ENCODE measurements at places on chromosomes 13 and 19. TPM values are rescaled to one million over a fixed set of nuclear protein-coding genes. Genes with fewer than 3 reads are reported as not detected.

- no peak overlapping the region for H3K4me3 ChIP-seq
- H3K27me3 ChIP-seq, result no peaks in the 10 kb centered on the region
- no peaks in the 10 kb centered on the region for H3K36me3 ChIP-seq
- no peak overlapping the region for H3K27ac ChIP-seq
Measured at GRCh38 chr13:44157606-44158005, 216.0 kb upstream of the SERP2 start.

DNA sequence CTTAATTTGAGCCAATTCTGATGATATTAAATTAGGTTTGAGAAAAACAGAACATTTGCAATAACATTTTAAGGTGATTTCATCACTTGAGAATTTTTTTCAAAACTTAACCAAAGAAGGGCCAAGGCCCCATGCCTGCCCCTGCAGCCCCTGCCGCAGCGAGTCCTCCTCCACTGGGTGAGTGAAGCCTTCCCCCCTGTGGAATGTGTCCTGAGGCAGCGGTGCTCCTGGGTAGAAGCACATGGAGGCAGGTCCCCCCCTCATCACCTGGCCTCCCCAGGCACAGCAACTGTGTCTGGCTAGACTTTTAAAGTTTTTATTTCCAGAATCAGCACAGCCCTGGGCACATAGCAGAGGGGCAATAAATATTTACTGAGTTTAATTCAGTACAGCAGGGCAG lies 10.8 kb downstream of the SOX1 start:
- H3K36me3 ChIP-seq, result no peaks in the 10 kb centered on the region
- no peak for DNase-seq
- H3K27ac ChIP-seq, result no peak overlapping the region
- peaks cover 55% of the 10 kb centered on the region for H3K27me3 ChIP-seq

DNA sequence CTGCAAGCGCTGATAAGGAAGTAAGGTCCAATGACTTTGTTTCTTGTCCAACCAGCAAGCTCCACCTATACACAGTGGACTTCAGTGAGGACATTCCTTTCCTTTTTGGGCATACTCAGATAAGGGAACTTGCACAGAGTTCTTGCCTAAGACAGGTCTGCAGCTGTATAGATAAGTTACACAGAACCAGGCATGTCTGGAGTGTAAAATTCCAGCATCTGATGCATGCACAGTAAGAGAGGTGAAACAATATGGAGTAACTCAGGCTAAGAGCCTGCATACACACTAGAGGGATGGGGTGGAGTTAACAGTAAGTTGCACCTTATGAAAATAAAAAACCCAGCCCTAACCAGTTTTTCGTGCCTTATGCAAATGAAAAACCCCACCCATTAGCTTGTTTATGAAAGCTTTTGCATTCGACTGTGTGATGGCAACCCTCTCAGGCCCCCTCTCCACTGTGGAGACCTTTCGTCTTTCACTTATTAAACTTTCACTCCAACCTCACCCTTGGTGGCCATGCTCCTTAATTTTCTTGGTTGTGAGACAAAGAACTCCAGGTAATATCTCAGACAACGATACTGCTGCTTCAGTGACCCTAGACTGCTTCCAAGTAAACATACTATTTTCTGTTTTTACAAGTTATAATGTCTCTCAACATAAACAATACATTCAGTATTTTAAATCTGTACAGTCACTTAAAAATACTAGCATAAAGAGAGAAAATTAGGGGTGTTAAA lies 2859.0 kb upstream of the PCDH20 start:
- H3K4me3 ChIP-seq, result no peak overlapping the region
- H3K4me1 ChIP-seq, result no peaks in the 10 kb centered on the region
- H3K27ac ChIP-seq, result no peak overlapping the region
- DNase-seq, result no peak

GRCh38 chr19:17216058-17216670 lies 1.0 kb downstream of the USE1 start:
- H3K4me1 ChIP-seq, result no peaks in the 10 kb centered on the region
- DNase-seq, result no peak
- peaks cover 5% of the 10 kb centered on the region for H3K36me3 ChIP-seq
- peak overlapping the region; percentile 78 for H3K27ac ChIP-seq
- H3K27me3 ChIP-seq, result no peaks in the 10 kb centered on the region
- peak overlapping the region; percentile 68 for H3K4me3 ChIP-seq

RGS9BP gene
- 0.09 TPM for polyA plus RNA-seq

GRCh38 chr13:66585669-66586203 lies 644.4 kb downstream of the PCDH9 start:
- no peak overlapping the region for H3K4me3 ChIP-seq
- no peaks in the 10 kb centered on the region for H3K4me1 ChIP-seq
- no peak for DNase-seq
- no peaks in the 10 kb centered on the region for H3K36me3 ChIP-seq
- no peaks in the 10 kb centered on the region for H3K27me3 ChIP-seq

GRCh38 chr13:49669735-49670309 lies 21.5 kb downstream of the EBPL start:
- peaks cover 14% of the 10 kb centered on the region for H3K36me3 ChIP-seq
- peaks cover 25% of the 10 kb centered on the region for H3K4me1 ChIP-seq
- peak; percentile 80 for DNase-seq
- H3K27ac ChIP-seq, result no peak overlapping the region
- no peaks in the 10 kb centered on the region for H3K27me3 ChIP-seq

- no peaks in the 10 kb centered on the region for H3K4me1 ChIP-seq
- H3K36me3 ChIP-seq, result peaks cover 2% of the 10 kb centered on the region
- H3K27ac ChIP-seq, result no peak overlapping the region
- no peak for DNase-seq
- H3K4me3 ChIP-seq, result no peak overlapping the region
- H3K27me3 ChIP-seq, result no peaks in the 10 kb centered on the region
Measured at GRCh38 chr19:27780367-27781075, 1432.4 kb downstream of the UQCRFS1 start.

- no peaks in the 10 kb centered on the region for H3K4me1 ChIP-seq
- H3K4me3 ChIP-seq, result no peak overlapping the region
- no peak for DNase-seq
- H3K27me3 ChIP-seq, result no peaks in the 10 kb centered on the region
- no peak overlapping the region for H3K27ac ChIP-seq
- H3K36me3 ChIP-seq, result no peaks in the 10 kb centered on the region
Measured at GRCh38 chr13:77143431-77143830, 116.5 kb upstream of the FBXL3 start.

DNA sequence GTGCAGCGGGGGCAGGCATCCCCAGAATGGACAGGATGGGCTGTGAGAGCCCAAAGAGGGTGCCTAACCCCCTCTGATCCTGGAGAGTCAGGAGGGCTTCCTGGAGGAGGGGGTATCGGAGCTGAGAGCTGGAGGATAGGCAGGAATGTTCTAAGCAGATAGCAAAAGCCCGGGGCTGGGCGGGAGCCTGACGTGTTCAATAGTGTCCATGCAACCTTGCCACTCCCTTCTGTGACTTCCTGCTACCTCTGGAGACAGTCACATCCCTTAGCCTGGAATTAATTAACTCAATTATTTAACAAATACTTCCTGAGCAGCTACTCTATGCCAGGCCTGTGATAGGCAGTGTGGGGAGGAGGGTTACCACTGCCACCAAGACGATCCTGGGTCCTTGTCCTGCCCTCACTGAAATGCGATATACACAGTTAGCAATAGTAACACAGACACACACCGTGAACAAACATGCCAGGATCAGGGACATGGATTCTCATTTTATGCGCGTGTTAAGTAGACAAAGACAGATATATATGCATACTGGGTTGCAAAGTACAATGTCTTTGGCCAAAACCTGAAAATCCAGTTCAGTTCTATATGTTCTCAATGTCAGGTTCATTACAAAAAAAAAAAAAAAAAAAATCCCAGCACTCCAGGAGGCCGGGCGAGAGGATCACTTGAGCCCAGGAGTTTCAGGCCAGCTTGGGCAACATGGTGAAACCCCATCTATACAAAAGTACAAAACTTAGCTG lies 10.7 kb downstream of the AP2S1 start:
- no peaks in the 10 kb centered on the region for H3K4me1 ChIP-seq
- no peak overlapping the region for H3K27ac ChIP-seq
- peaks cover 9% of the 10 kb centered on the region for H3K36me3 ChIP-seq
- no peaks in the 10 kb centered on the region for H3K27me3 ChIP-seq
- DNase-seq, result no peak
- no peak overlapping the region for H3K4me3 ChIP-seq

SELENOV gene
- polyA plus RNA-seq, result 12.4 TPM

GRCh38 chr13:38954291-38954690 lies 36.3 kb downstream of the STOML3 start:
- no peak overlapping the region for H3K27ac ChIP-seq
- H3K4me1 ChIP-seq, result no peaks in the 10 kb centered on the region
- H3K4me3 ChIP-seq, result no peak overlapping the region

DNA sequence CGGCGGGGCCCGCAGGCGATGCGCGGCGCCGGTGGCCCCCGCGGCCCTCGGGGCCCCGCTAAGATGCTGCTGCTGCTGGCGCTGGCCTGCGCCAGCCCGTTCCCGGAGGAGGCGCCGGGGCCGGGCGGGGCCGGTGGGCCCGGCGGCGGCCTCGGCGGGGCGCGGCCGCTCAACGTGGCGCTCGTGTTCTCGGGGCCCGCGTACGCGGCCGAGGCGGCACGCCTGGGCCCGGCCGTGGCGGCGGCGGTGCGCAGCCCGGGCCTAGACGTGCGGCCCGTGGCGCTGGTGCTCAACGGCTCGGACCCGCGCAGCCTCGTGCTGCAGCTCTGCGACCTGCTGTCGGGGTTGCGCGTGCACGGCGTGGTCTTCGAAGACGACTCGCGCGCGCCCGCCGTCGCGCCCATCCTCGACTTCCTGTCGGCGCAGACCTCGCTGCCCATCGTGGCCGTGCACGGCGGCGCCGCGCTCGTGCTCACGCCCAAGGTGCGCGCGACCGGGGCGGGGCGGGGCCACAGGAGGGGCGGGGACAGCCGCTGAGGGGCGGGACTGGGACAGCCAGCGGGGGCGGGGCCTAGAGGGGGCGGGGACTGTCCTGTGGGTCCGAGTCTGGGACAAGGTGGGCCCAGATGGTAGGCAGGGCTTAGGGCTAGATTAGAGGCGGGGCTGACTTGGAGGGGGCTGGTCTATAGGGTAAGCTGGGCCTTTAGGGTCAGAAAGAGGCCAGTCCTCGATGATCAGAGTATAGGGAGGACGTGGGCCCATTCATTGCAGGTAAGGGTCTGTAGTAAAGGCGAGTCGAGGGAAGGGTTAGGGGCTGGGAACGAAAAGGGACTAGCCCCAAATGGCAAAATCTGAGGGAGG lies 5.1 kb downstream of the GRIN2D start:
- H3K36me3 ChIP-seq, result no peaks in the 10 kb centered on the region
- peak; percentile 97 for DNase-seq
- peaks cover 47% of the 10 kb centered on the region for H3K27me3 ChIP-seq
- H3K4me3 ChIP-seq, result peak overlapping the region; percentile 79

- DNase-seq, result no peak
- H3K27ac ChIP-seq, result no peak overlapping the region
- H3K27me3 ChIP-seq, result peaks cover 33% of the 10 kb centered on the region
- no peaks in the 10 kb centered on the region for H3K36me3 ChIP-seq
Measured at GRCh38 chr19:18871543-18871942, 24.4 kb downstream of the CERS1 start.

- H3K27me3 ChIP-seq, result no peaks in the 10 kb centered on the region
- H3K4me1 ChIP-seq, result no peaks in the 10 kb centered on the region
- H3K27ac ChIP-seq, result no peak overlapping the region
- DNase-seq, result no peak
- H3K36me3 ChIP-seq, result no peaks in the 10 kb centered on the region
Measured at GRCh38 chr13:35378939-35379338, 97.5 kb downstream of the MAB21L1 start.

KLK4 gene
- polyA plus RNA-seq, result 1.8 TPM

GRCh38 chr13:81872581-81872980 lies 1531.7 kb upstream of the SPRY2 start:
- peak overlapping the region; percentile 96 for H3K27ac ChIP-seq
- no peaks in the 10 kb centered on the region for H3K27me3 ChIP-seq
- DNase-seq, result peak; percentile 58

DNA sequence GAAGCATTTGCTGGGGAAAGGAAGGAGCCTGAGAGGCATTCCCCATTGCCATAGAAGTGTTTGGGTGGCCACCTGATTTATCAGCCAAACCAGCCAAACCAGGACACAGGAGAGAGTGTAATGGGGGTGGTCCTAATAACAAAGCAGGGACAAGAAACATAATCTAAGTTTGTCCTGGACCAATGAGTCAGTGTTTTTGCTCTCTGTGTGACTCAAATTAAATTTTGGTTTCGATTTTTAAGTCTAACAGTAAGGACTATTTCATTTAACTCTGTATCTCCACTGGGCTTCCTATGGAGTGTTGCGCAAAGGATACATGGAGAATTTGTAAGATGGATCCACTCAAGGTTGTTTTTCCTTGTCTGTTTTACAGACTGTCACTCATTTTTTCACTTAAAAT lies 19.5 kb upstream of the TRPC4 start:
- H3K27ac ChIP-seq, result no peak overlapping the region
- H3K4me3 ChIP-seq, result no peak overlapping the region
- no peaks in the 10 kb centered on the region for H3K36me3 ChIP-seq
- H3K27me3 ChIP-seq, result no peaks in the 10 kb centered on the region

GRCh38 chr13:33992881-33993336 lies 175.0 kb downstream of the RFC3 start:
- DNase-seq, result no peak
- H3K36me3 ChIP-seq, result no peaks in the 10 kb centered on the region
- no peaks in the 10 kb centered on the region for H3K4me1 ChIP-seq

GRCh38 chr13:110652231-110652730 lies 36.9 kb downstream of the NAXD start:
- H3K27ac ChIP-seq, result no peak overlapping the region
- H3K27me3 ChIP-seq, result no peaks in the 10 kb centered on the region
- no peak overlapping the region for H3K4me3 ChIP-seq
- no peaks in the 10 kb centered on the region for H3K36me3 ChIP-seq
- H3K4me1 ChIP-seq, result no peaks in the 10 kb centered on the region
- DNase-seq, result no peak

DNA sequence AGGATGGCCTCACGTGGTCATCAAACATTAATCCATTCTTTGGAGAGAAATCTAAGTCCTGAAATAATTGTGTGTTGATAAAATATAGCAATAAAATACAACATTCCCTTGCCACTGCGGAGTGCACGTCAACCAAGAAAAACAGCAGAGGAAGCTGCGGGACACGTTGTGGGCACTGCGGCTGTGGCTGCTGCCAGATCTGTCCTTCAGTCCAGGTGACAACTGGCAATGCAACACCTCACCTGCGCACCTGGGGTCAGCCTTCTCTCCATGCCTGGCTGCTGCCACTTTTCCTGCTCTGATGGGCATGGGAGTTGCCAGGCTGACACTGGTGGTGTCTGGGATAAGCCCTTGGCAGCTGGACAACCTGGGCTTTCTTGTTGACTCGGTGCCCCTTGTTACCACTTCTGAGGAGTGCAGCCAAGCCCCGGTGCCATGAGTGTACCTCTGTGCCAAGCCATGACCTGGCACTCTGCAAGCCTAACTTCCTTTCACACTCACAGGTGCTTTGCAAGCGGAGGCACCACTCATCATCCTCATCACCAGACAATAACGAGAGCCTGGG lies 251.6 kb upstream of the TSHZ3 start:
- no peak overlapping the region for H3K4me3 ChIP-seq
- no peak overlapping the region for H3K27ac ChIP-seq
- H3K27me3 ChIP-seq, result no peaks in the 10 kb centered on the region
- H3K4me1 ChIP-seq, result no peaks in the 10 kb centered on the region
- no peak for DNase-seq

KANK3 gene
- 2.0 TPM for polyA plus RNA-seq

PINLYP gene
- 12.1 TPM for polyA plus RNA-seq

GRCh38 chr13:73672492-73672891 lies 461.7 kb downstream of the KLF12 start:
- no peak overlapping the region for H3K4me3 ChIP-seq
- DNase-seq, result no peak
